ENCODE measurements at places on chromosomes 7 and 10. TPM values are rescaled to one million over a fixed set of nuclear protein-coding genes. Genes with fewer than 3 reads are reported as not detected.

Gene SPDYE1
- not detected for total RNA-seq

Gene CRTAC1
- total RNA-seq: not detected

- H3K4me3 ChIP-seq: no peak overlapping the region
- no peaks in the 10 kb centered on the region for H3K27me3 ChIP-seq
- no peak overlapping the region for H3K27ac ChIP-seq
- H3K36me3 ChIP-seq: peaks cover 28% of the 10 kb centered on the region
Observed at GRCh38 chr10:110241407-110241806, 34.0 kb downstream of the MXI1 start.

- H3K36me3 ChIP-seq: no peaks in the 10 kb centered on the region
- H3K4me1 ChIP-seq: no peaks in the 10 kb centered on the region
- no peak overlapping the region for H3K4me3 ChIP-seq
- no peaks in the 10 kb centered on the region for H3K27me3 ChIP-seq
Observed at GRCh38 chr10:10293481-10293951, 724.2 kb upstream of the CELF2 start.

DNA sequence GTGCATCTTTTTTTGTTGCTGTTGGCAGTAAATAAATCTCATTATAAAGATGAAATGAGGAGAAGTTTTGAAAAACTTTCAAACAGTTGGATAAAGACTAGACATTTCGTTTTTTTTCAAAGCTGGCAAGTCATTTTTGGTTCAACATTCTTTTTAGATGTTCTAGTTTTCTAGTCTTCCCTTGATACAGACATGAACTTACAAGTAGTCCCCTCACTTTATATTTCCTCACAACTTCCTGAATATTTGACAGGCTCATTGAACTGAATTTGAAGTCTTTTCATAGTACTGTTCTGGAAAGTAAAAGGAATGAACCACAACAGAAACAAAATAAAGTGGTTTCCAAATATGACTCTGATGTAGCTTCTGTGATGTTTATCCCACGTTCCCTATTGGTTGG, 134.2 kb downstream of the NRCAM start:
- H3K27me3 ChIP-seq: no peaks in the 10 kb centered on the region
- H3K4me3 ChIP-seq: no peak overlapping the region
- no peak for DNase-seq
- H3K36me3 ChIP-seq: no peaks in the 10 kb centered on the region
- no peak overlapping the region for H3K27ac ChIP-seq

GRCh38 chr7:76077435-76077834, 29.5 kb downstream of the MDH2 start:
- no peak for DNase-seq
- peaks cover 3% of the 10 kb centered on the region for H3K4me1 ChIP-seq
- no peaks in the 10 kb centered on the region for H3K36me3 ChIP-seq
- no peak overlapping the region for H3K4me3 ChIP-seq
- no peak overlapping the region for H3K27ac ChIP-seq

DNA sequence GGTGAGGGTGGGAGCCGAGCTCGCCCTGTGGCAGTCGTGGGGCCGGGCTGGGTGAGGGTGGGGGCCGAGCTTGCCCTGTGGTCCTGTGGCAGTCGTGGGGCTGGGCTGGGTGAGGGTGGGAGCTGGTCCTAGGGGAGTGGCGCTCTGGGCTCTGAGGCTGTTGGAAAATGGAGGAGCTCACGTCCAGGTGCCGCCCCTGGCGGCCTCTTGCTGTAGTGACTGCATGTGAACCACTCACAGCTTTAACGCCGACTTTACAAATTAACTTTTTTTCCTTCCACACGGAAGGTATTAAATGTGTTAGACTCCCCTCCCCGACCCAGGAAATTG, 312.6 kb downstream of the WDR37 start:
- peaks cover 23% of the 10 kb centered on the region for H3K27me3 ChIP-seq

DNA sequence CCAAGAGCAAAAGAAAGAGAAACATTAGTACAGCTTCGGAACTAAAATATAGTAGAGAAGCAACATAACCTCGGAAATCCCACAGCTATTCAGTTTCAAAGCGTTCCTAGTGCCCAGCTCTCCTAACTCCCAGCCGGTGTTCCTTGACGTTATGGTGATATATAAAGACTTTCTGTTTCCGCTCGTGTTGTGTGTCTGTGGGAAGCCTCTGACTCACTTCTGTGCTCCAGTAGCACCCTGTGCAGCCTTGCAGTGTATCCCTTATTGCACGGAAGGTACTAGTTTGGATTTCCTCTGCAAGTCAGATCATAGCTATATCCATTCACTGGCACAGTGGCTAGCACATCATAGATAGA, 535 bp downstream of the ASAH2B start:
- H3K4me1 ChIP-seq: peaks cover 18% of the 10 kb centered on the region
- peaks cover 7% of the 10 kb centered on the region for H3K36me3 ChIP-seq
- peaks cover 5% of the 10 kb centered on the region for H3K27me3 ChIP-seq
- peak overlapping the region; percentile 82 for H3K27ac ChIP-seq
